ENCODE measurements at places on chromosomes 11 and 22. TPM values are rescaled to one million over a fixed set of nuclear protein-coding genes. Genes with fewer than 3 reads are reported as not detected.

- peak; percentile 13 for DNase-seq
Measured at GRCh38 chr11:8091721-8092120, 10.7 kb downstream of the TUB start.

C1QTNF5 gene
- total RNA-seq, result 34.4 TPM

GRCh38 chr11:125314276-125315078 lies 149.9 kb downstream of the PKNOX2 start:
- peak; percentile 35 for DNase-seq

TMEM191C gene
- 0.79 TPM for total RNA-seq

GRCh38 chr22:47918276-47918921 lies 1155.9 kb downstream of the TBC1D22A start:
- no peak for DNase-seq

- DNase-seq, result no peak
Measured at GRCh38 chr11:67120881-67121710, 2.0 kb downstream of the KDM2A start.

SEC14L6 gene
- under 0.01 TPM for total RNA-seq

GRCh38 chr22:37741312-37741795 lies 44.5 kb downstream of the TRIOBP start:
- peak; percentile 97 for DNase-seq
